NCI-H187 treated with DMSO at 0.1 percent for 48 hours (cell line): ENCODE measurements at places on chromosomes 11 and 22.

DNA sequence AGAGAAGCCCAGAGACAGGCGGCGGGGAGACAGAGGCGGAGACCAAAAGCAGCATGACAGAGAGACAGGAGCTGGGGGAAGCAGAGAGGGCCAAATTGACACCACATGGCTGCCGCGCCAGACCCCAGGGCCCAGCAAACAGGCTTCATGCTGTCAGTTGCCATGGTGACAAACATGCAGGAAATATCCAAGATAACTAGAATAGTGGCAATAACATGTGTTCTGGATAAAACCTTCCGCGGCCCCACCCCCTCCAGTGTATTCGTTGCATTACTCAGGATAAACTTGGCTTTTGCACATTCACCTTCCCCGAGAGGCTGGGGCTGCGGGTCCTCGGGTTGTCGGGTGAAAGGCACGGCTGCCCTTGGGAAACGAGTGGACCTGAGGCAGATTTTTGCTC is 49.9 kb upstream of the CDON start:
- no peak for DNase-seq

DNA sequence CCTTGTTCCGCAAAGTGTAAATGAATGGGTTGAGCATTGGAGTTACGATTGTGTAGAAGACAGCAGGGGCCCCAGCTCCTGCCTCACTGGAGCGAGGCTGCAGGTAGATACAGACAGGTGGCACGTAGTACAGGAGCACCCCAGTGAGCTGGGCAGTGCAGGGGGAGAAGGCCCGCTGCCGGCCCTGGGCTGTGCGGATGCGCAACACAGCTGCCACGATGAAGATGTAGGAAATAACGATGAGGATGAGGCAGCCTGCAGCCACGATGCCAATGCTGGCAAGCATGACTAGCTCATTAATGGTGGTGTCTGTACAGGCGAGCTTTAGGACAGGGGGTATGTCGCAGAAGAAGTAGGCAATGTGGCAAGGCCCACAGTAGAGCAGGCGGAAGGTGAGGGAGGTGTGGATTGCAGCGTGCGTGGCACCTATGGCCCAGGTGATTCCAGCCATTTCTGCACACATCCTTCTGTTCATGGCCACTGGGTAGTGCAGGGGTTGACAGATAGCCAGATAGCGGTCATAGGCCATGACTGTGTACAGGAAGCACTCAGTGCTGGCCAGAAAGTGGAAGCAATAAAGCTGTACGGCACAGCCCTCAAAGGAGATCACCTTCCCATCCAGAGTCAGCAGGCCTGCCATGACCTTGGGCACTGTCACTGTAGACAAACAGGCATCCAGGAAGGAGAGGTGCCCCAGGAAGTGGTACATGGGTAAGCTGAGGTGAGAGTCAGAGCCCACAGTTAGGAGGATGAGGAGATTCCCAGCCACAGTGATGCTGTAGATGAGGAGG is 616 bp downstream of the OR10S1 start:
- no peak for DNase-seq

GRCh38 chr22:20585639-20586402 is 78.4 kb downstream of the MED15 start:
- DNase-seq = no peak

DNA sequence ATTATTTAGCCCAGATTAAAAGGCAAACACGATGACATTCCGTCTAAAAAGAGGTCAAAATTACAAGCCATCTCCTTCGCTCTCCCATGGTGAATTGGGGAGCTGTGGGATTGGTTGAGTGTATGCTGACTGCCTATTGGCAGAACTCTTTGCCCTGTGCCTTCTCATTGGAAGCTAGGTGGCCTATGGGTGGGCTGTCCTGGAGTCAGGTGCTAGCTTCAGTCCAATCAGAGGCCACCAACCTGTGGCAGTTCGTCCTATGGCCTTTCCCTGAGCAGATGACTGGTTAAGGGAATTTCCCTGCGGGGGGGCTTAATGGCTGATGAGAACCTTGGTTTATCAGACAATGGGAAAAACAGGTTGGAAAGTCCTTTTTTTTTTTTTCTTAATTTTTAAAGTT is 3.2 kb upstream of the MTMR3 start:
- no peak for DNase-seq

GRCh38 chr11:1744891-1745700 is 5.3 kb downstream of the IFITM10 start:
- DNase-seq = no peak

- no peak for DNase-seq
Observed at GRCh38 chr11:104275992-104276391, 112.0 kb upstream of the PDGFD start.

DNA sequence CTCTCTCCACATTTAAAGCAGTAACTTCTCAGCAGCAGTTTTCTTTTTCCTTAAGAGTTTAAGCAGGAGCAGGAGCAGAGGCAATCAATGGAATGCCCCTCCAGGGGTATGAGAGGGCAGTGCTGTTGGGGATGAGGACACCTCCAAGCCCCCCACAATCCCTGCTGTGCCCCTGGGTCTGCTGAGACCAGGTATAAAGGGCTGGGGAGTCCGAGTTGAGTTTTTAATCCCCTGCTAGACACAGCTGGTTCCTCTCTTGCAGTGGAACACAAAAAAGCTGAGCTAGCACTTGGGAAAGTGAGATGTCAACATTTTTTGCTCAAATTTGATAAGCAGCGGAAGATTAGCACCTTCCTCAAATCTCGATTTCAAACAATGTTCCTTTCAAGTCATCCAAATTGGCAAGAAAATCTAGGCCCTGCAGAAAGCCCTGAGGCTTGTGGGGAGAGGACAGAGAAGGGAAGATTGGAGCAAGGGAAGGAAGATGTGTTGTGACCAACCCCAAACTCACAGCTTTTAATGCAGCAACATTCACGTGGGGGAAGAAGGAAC is 581.9 kb downstream of the SOX6 start:
- DNase-seq = no peak
